ENCODE measurements at places on chromosomes 6 and 20. TPM values are rescaled to one million over a fixed set of nuclear protein-coding genes. Genes with fewer than 3 reads are reported as not detected.
A peak's percentile ranks its signal among the peaks of the same experiment; 100 is the strongest.

GRCh38 chr6:132797951-132798868 lies at the start of gene SLC18B1:
TSS of gene SLC18B1 (minus strand) at chr6:132798637. CDS start at chr6:132798456, 181 bp downstream.
- peak; percentile 53 for DNase-seq

- DNase-seq, result no peak
These were observed 6.2 kb upstream of the BANF2 start for GRCh38 chr20:17693444-17694001.

Gene ENPP5
- 1.3 TPM for total RNA-seq

- DNase-seq, result peak; percentile 45
These were observed 31.2 kb downstream of the TNFRSF21 start for GRCh38 chr6:47278545-47278944.

GRCh38 chr6:137871831-137872454 lies 4.9 kb downstream of the TNFAIP3 start:
- DNase-seq, result peak; percentile 37

Gene ZC3H12D
- 0.06 TPM for total RNA-seq

Gene SLC22A3
- total RNA-seq, result 0.06 TPM

Data from LHCN-M2 (cell line).